GM23248 (cell line): ENCODE measurements at places on chromosomes 11 and 22. TPM values are rescaled to one million over a fixed set of nuclear protein-coding genes. Genes with fewer than 3 reads are reported as not detected.

MB gene
- total RNA-seq = not detected in 2 replicates

SHANK3 gene
- 0.51 and 0.97 TPM in 2 replicates for total RNA-seq

PLAAT3 gene
- 1.8 and 4.3 TPM in 2 replicates for total RNA-seq

C22orf42 gene
- total RNA-seq = not detected in 2 replicates

DKK3 gene
- 189 and 225 TPM in 2 replicates for total RNA-seq

P2RY2 gene
- not detected in 2 replicates for total RNA-seq

POTEH gene
- not detected in 2 replicates for total RNA-seq

APOL6 gene
- total RNA-seq = 20.4 and 20.8 TPM in 2 replicates

APOA1 gene
- total RNA-seq = not detected in 2 replicates

SORL1 gene
- total RNA-seq = 0.54 and 0.76 TPM in 2 replicates

TOMT gene
- total RNA-seq = not detected in 2 replicates

OR2AG2 gene
- 0.22 and 0.25 TPM in 2 replicates for total RNA-seq

KRTAP5-2 gene
- total RNA-seq = not detected in 2 replicates

GGTLC2 gene
- not detected in 2 replicates for total RNA-seq

SLC43A3 gene
- total RNA-seq = 23.2 and 57.7 TPM in 2 replicates

SMIM35 gene
- not detected in 2 replicates for total RNA-seq

TRIM49D1 gene
- total RNA-seq = not detected in 2 replicates

DUSP8 gene
- 0.11 TPM in 1 of 2 replicates, not detected in the other for total RNA-seq

FOLR2 gene
- not detected in 2 replicates for total RNA-seq
